ENCODE measurements at places on chromosomes 3 and 15.

DNA sequence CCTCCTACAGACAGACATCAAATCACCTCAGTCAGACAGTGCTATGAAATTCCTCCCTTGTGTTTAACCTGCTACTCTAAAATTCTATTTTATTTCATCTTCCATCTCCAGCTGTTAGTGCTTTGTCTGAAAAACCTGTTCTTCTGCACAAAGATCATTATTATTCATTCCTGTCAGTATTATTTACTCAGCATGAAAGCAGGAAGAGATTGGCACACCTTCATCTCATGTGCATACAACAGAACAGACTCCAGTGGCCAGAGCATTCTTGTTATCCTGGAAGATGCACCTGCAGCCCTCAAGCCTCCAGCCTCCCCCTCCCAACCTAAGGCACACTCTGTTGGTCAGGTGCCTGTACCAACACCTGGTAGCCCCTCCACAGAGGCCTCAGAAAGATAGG, 1.8 kb upstream of the ROPN1B start:
- no peak for DNase-seq

DNA sequence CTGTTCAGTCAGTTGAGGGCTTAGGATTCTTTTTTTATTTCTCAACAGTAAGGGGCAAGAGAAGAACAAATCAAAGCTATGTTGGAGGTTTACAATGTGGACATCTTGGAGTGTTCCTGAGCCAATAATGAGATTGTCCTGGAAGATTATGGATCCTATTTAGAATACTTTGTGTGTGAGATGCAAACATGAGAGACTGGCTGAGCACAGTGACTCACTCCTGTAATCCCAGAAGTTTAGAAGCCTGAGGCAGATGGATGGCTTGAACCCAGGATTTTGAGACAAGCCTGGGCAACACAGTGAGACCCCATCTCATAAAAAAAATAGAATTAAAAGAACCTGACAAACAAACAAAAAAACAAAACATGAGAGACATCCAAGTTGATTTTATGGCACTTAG, 351.6 kb downstream of the GAP43 start:
- DNase-seq, result no peak

- DNase-seq, result no peak
Observed at GRCh38 chr3:87136066-87136596, 91.0 kb upstream of the CHMP2B start.

- no peak for DNase-seq
Observed at GRCh38 chr3:99768808-99769501, 48.7 kb upstream of the CMSS1 start.

GRCh38 chr15:26682598-26683164, 90.2 kb downstream of the GABRB3 start:
- no peak for DNase-seq

Measured in stimulated activated CD4-positive, alpha-beta T cell treated with anti-CD3 and anti-CD28 coated beads, Interleukin-15, amount 100 ng/mL, for 1 hour (primary cell).